ENCODE measurements at places on chromosomes 7 and 10.
A peak's percentile ranks its signal among the peaks of the same experiment; 100 is the strongest.

DNA sequence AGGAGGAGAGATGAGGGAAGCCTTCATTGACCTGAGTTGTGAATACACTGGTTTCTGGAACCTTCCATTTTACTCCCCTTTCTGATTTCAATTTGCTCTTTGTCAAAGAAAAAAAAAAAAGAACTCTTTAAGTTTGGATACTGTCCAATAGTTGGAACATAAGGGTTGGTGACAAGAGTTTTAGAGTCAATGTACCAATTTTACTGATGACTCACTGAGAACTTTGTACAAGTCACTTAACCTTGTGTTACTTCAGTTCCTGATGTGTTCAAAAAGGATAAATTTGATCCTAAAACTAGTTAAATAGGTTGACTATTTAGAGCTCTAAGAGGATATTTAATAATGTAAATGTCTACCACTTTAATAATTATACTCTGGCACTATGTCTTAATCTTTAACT lies 4.1 kb upstream of the CDK14 start:
- DNase-seq = peak; percentile 36

DNA sequence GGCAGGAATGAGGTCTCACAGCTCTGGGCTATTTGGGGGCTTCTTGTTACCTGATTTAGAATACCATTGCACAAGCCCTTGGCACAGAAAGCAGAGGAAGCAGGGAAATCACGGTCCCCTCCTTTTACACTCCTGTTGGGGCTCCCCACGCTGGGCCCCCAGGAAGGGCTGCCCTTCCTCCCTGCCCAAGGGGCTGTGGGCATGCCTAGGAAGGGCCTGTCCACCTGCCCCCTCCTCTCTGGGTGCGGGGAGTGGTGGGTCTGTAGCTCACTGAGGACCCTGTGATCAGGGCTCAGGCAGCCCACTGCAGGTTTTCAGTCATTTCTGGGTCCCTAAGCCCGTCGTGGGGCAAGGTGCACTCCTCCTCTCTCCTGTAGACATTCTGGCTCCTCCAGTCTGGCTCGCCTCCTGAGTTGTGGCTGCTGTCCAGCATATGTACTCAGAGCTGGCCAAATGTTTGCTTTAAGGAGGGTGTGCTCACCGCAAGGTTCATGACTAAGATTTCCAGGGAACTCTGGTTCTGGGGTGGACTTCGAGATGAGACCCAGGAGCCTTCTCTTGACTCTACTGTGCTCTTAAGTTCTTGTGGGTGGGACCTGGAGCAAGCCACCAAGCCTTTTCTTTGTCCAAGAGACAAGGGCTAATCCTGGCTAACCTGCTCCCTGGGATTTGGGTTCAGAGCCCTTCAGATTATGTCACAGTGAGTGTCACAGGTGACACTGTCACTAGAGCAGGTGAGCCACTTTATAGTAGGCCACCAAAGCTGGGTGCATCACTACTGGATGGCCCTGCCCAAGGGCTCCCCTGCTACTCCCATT lies 56.0 kb downstream of the TACR2 start:
- DNase-seq = peak; percentile 89

DNA sequence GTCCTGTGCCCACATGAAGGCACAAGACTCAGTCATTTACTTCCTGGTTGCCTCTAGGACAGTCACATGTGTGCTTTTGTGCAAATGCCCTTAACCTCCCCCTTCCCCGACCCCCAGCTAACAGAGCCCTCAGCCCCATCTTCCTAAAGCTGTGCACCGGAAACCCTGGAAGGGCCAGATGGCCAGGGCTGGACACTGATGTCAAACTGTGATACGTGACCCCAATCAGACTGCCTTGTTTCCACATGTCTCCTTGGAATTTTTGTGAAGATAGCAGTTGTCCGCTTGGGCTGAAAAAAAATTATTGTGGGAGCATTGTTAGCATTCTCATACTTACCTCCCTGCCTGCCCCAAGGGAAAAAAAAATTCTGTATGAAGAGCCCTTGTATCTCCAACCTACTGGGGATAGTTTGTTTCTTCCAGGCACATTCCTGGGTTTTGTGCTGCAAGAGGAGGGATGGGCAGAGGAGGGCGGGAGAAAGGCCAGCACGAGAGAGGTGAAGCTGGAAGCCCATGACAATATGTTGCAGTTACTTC lies 17.0 kb upstream of the ADAM12 start:
- DNase-seq = no peak

- DNase-seq = peak; percentile 55
Measured at GRCh38 chr10:14822879-14823755, 14.7 kb downstream of the CDNF start.

GRCh38 chr7:90777465-90777864 lies 181.3 kb downstream of the CDK14 start:
- DNase-seq = no peak

- no peak for DNase-seq
Measured at GRCh38 chr10:67808704-67809103, 29.3 kb downstream of the DNAJC12 start.

GRCh38 chr7:71937840-71938371 lies 474.2 kb downstream of the CALN1 start:
- DNase-seq = no peak

GRCh38 chr10:114779803-114780576 lies 41.6 kb upstream of the FHIP2A start:
- peak; percentile 84 for DNase-seq

GRCh38 chr7:90621747-90622140 lies 25.6 kb downstream of the CDK14 start:
- no peak for DNase-seq

GRCh38 chr7:38427279-38427955 lies 154.0 kb upstream of the TARP start:
- DNase-seq = no peak

DNA sequence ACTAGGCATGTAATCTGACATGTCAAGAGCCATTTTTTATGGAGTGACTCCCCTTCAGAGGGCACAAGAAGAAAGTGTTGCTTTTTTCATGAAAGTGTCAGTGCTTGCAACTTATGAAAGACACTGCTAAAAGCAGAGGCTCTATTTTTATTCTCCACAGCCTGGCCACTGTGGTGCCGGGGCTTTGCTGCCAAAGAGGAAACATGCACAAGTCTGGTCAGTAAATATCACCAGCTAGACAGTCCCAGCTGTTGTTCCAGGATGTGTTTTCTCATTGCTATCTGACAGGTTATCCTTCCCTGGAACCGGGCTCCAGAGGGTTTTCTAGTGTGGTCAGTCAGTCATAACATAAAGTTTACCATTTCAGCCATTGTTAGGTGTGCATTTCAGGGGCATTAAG lies 180.7 kb upstream of the PITRM1 start:
- no peak for DNase-seq

DNA sequence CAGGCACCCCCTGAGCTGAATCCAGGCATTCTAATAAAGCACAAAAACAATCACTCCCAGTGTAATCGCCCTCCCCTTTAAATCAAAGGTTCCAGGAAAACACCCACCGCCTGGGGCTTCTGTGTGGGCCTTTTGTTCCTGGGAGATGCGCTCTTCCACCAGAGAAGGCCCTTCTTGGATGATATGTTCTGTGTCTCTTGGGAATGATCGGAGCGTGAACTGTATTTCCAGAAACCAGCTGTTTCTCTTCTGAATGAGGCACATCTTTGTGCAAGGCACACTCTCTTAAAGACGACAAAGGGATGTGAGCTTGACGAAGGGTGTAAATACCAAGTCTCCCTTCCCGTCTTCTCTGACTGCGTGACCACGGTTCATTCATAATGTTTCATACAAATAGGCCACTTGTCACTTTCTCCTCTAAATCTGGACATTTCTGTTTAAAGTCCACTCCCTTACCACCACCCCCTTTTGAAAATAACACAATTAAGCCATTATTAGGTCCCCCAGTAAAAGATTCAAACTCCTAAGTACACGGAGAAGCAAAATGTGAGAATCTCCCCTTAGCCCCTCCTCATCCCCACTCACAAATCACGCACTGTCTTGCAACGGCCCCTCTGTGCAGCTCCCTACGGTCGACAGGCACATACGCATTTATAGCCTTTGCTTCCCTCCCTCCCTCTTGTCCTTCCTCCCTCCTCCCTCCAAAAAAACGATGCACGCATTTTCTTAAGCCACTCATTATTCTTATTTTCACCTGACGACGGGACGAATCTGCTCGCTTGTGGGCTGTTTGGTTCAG lies 45.6 kb upstream of the ENO4 start:
- DNase-seq = no peak

DNA sequence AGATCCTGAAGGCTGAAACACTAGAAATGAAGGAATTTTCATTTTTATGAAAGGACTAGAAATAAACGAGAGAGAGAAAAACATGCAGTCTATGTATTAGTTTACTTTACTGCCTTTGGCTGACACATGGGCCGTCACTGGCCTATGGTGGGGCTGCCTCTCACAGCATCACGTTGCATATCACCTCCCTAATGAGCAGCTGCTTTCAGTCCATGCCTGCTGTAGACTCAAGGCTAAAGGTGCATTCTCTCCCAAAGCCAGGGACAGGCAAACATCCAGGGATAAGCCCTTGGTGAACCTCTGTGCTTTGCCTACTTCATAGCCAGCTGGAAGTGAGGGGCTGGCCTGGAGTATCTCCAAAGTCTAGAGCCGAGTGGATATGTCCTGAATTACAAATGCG lies 359.4 kb downstream of the GPAM start:
- no peak for DNase-seq

DNA sequence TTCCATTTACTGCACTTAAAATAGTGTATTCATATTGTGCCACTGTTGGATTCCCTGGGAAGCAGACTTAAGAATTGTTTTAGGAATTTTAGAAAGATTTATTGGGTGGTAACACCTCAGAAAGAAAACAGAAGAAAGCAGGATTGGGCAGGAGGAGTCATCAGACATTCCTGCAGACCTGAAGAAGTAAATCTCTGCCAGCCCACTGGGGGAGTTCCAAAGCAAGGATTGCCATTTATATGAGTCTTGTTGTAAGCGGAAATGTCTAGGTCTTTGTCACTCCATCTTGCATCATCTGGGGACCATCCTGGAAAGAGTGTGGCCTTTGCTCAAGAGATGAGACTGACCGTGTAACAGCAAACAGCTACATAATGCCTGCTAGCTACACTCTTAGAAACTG lies 947.6 kb upstream of the POT1 start:
- DNase-seq = no peak

DNA sequence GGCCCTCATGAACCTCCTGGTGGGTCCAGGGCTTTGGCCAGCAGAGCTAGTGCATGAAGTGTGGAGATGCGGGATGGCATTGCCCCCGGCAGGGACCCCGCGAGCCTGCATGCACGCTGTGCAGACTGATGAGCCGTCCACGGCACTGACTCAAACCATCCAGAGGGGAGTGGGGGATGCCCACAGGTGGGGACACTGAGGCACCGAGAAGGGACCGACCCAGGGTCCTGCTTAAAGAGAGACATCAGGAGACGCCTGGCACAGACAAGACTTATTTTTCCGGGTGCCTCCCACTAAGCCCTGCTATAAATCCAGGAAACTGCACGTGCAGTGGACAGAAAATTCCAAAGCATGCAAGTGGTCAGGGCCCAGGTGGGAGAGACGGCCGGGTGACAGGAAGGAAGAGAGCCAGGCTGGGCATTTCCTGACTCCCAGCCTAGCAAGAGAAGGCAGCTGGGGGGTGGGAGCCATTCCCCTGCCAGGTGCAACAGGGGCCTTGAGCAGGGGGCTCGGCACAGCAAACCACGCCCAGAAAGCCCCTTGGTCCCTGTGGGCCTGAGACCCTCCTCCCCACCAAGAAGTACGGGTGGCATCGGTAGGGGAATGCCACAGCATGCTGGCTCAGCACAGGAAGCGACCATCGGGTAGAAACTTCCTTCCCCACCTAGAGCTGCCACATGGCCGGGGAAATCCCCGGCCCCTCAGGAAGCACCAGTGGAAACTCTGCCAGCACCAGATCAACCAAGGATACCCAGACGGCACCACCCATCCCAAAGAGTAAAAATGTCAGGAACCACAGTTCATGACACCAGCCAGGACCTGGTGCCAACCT lies 91.5 kb downstream of the FOXL3 start:
- no peak for DNase-seq

DNA sequence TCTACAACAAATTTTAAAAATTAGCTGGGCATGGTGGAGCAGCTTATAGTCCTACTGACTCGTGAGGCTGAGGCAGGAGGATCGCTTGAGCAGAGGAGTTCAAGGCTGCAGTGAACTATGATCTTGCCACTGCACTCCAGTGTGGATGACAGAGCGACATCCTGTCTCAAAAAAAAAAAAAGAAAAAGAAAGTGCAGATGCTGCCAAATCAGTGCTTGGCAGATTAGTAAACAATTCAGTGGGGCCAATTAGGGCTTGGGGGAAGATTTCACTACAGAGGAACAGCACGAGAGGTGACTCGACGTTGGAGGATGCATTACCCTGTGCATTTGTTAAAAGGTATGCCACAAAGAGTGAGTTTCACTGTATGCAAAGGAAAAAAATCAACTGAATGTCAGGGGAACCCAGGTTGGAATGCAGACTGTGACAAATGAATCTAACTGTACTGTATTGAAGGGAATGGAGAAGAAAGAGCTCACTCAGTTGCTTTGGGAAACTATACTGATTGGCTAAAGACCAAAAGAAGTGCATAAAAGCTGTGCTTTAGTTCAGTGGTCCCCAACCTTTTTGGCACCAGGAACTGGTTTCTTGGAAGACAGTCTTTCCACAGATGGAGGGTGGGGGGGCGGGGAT lies 31.6 kb downstream of the GARIN1A start:
- DNase-seq = no peak

- DNase-seq = peak; percentile 49
Measured at GRCh38 chr7:48109848-48110663, 21.0 kb downstream of the UPP1 start.

GRCh38 chr7:9958486-9958885 lies 1015.2 kb upstream of the PHF14 start:
- no peak for DNase-seq

Measured in fibroblast of pulmonary artery (primary cell).